ENCODE measurements at places on chromosomes 13 and 19.

DNA sequence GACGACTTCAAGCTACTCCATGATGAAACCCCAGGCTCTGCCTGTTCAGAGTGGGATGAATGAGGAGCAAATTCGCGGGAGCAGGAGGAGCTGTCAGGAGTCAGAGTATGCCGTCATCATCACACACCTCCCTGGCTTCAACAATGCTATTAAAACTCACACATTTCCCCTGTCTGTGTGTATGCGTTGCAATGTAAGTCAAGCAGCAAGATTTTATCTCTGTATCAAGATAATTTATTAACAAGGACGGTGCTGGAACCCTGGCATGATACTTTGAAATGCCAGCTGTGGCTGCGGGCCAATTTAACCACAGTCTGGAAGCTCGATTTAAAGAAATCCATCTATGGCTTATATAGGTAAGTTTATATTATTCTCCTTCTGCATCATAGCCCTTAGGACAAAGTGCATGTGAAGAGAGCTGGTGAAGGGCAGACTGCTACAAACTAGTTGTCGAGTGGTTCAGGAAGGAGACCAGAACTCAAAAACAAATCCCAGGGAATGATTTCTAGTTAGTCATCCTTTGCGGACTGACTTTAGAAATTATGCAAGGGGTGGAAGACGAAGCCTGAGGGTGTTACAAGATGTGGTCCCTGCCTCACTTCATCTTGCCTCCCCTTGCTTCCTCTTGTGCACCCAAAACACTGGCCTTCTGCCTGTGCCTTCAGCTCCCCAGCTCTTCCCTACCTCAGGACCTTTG lies 486.5 kb downstream of the COG6 start:
- no peak for DNase-seq

- no peak for DNase-seq
Observed at GRCh38 chr19:784541-784940, 12.7 kb upstream of the PTBP1 start.

- DNase-seq: no peak
Observed at GRCh38 chr13:99129050-99129449, 71.6 kb upstream of the UBAC2 start.

- no peak for DNase-seq
Observed at GRCh38 chr13:30907121-30907861, 1.2 kb downstream of the MEDAG start.

DNA sequence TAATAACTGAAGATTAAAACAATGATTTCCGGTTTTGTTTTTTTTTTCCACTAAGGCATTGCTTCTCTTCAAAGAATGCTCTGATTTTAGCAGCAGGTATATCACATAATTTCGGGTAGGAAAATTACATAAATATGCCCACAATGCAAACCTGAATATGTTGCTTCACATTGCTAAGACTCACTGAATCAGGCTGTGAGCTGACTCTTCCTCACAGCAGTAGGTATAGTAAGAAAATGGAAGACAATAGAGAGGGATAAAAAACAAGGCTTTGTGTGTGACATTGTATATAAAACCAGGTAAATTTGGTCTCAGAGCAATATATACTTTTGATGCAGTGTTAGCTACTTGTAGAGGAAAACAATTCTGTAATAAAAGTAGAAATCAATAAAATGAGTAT lies 1355.0 kb downstream of the OLFM4 start:
- DNase-seq: peak; percentile 16

- no peak for DNase-seq
Observed at GRCh38 chr13:22114630-22115311, 443.9 kb downstream of the FGF9 start.

DNA sequence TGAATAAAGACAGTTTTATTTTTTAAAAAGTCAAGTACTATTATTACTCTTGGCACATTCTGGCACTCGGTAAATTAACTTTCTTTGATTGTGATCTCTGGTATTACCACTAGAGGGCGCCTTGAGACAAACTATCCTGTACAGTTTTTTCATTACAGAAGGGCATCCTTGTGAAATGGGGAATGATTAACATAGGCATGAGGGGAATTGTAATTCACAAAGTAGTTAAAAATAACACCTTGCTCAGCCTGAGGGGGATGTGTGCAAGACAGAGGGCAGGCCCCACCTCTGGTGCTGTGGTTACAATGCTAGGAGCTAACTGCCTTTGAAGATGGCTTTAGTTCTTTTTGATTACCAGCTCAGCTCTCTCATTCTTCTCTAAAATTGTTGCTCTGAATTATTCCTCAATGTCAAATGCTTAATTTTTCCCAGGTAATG lies 24.2 kb upstream of the C1QTNF9B start:
- DNase-seq: peak; percentile 58

DNA sequence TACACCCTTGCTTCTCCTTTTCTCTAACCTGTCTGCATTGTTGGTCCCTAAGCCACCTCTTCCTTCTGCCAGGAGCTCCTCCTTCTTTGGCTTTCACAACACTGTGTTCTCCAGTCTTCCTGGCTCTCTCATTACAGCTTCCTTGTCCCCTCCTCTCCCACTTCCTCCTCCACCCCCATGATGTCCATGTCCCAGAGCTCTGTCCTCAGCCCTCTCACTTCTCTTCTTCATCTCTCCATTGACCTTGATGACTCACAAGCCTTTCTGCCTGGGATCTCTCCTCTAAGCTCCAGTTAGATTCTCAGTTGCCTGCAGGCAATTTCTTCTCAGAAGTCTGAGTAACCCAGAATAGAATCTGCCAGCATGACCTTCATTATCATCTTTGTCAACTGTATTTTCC lies 100.3 kb upstream of the WASF3 start:
- no peak for DNase-seq

- no peak for DNase-seq
Observed at GRCh38 chr19:18513868-18514267, 8.0 kb downstream of the ELL start.

DNA sequence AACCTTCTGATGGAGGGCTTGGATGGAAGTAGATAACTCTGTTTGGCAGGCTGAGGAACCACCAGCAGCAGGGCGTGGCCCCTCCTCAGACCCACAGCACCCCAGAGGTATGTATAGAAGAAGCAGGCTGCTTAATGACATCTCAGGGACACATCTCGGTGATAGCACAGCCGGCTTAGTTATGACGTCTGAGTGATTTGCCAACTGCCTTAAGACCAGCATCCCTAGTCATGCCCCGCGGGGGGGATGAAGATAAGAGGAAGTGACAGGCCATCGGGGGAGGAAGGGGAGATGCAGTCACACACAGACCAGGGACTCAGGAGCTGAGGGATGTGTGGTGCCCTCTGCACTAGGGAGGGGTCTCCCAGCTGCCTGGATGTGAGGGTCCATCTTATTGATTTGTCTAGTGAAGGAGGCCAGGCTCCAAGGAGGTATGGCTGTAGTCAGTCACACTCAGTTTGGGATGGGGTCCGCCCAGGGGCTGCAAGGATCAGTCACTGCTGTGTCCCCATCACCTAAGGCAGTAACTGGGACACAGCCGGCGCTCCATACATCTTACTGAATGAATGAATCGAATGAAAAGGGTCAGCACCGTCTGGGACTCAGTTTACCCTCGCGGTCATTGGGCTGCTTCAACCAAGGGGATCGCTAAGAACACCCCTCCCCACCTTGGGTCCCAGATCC lies 19.2 kb upstream of the ERCC1 start:
- no peak for DNase-seq

DNA sequence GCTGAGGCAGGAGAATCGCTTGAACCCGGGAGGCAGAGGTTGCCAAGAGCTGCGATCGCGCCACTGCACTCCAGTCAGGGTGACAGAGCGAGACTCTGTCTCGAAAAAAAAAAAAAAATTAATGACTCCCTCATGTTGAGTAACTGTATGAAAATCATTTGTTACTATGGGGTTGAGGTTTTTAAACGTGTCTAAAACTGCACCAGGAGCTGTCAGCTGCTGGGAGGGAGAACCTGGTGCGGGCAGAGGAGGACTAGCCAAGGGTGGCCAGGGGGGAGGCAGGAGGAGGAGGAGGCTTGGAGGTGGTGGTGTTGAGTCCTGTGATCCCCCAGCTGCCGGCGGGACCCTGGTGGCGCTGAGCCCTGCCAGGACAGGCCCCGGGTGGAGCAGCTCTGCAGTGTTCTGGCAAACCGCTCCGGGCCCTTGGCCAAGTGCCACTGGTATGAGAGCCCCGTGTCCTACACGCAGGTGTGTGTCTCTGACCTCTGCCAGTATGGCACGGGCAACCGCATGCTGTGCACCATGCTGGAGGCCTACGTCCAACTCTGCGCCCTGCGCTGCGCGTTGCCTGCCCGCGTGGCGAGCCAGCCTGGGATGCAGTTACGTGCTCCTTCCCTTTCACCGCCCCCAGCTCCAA lies 17.1 kb upstream of the FXYD3 start:
- no peak for DNase-seq

DNA sequence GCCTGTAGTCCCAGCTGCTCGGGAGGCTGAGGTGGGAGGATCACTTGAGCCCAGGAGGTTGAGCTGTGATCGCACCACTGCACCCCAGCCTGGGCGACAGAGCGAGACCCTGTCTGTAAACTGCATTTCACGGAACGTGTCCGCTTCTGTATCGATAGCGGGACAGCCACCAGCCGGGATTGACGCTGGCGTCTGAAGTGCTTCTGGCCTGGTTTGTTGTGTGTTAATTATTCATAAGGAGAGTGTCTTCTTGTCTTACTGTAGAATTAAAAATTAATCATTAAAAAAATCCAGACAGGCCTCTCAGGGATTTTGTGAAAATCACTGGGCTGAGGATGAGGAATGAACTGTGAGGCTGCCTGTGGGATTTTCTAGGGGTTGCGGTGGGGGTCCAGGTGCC lies 16.2 kb upstream of the MISP start:
- no peak for DNase-seq

GRCh38 chr13:40667622-40667978 lies 1.2 kb upstream of the FOXO1 start:
- peak; percentile 40 for DNase-seq

DNA sequence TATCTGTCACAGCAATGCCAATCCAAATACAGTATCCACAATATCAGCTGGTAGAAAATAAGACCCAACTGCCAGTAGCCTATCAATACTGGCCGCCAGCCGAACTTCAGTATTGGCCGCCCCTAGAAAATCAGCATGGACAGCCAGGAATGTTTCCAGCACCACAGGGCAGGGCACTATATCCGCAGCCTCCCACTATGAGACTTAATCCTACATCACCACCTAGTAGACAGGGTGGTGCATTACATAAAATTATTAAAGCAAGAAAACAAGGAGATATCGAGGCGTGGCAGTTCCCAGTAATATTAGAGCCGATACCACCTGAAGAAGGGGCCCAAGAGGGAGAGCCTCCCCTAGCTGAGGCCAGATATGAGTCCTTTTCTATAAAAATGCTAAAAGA lies 111.3 kb downstream of the ZNF486 start:
- peak; percentile 62 for DNase-seq

DNA sequence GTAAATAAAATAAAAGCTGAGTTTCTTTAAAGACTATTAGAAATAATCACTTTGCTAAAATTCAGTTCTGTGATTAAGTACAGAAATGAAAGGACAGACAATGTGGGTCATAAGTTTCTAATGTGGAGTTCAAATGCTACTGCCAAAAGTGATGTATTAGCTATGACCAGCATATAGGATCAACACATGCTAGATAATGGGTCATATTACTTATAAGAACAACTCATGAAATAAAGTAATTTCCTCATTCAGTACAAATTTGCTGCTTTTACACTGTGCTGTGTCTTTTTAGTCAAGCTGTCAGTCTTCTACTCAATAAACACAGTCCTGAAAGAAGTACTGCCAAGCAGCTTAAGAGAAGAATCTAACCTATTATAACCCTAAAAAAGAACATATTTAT lies 135.2 kb downstream of the VWA8 start:
- no peak for DNase-seq

- no peak for DNase-seq
Observed at GRCh38 chr19:54952591-54953344, 5.4 kb upstream of the NLRP7 start.

GRCh38 chr19:40688987-40689338 lies 1.5 kb downstream of the NUMBL start:
- no peak for DNase-seq

- no peak for DNase-seq
Observed at GRCh38 chr13:41200126-41200525, 5.8 kb upstream of the KBTBD7 start.

- DNase-seq: no peak
Observed at GRCh38 chr13:104961246-104961645, 1574.2 kb downstream of the EFNB2 start.

GRCh38 chr13:113207890-113208420 lies 514 bp downstream of the PCID2 start:
- DNase-seq: peak; percentile 54

DNA sequence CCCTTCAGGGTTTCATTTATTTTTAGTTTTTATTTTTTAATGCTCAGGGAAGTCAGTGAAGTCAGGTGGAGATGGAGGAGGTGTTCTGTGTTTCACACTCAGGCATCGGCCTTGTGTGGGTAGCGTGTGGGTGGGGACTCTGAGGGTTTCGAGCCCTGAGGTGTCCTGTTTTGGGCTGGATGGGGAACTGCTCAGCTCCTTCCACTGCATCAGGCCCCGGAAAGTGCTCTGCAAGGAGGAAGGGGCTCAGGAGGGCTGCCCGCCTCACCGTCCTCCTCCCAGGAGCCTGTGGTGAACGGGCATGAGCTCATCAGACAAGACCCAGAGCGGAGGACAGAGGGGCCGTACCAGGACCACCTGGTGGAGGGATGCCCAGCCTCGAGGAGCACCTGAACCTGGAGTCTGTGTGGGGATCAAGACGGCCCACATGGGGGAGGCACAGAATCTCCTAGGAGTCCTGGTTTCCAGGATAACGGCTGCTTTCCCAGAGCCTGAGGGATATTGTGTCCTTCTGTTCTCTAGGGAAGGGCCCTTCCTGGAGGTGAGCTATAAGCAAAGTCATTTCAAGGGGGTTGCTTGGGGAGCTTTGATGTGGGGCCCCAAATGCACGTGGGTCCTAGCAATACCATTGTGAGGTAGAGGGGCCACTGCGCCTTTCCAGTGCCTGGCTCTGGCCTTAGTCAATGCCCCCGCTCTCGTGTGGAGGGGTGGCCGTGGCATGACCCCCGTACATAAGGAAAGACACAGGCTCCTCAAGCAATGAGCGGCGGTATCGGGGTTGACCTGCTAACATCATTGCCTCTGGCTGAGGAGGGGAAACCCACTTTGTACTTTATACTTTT lies 13.5 kb upstream of the GAS6 start:
- no peak for DNase-seq

DNA sequence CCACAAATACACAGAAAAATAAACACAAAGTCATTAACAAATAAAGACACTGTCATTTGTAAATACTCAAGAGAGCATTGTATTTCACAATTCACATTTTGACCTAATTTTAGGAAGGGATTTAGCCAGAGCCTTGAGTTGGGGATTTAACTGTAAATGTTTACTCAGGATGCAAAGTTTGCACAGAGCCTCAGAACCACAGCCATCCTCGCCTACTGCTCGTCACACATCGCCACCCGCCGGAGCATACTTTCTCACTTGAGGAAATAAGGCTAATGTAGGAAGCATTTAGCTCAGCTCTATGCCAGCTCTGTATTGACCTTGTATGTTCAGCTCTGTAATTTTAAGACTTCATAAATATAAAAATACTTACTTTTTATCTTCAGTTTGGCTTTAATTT lies 442.7 kb downstream of the OXGR1 start:
- DNase-seq: no peak

GRCh38 chr13:86446311-86446710 lies 647.1 kb upstream of the SLITRK6 start:
- DNase-seq: peak; percentile 71
